Putamen (tissue), 1 donor: ENCODE measurements at places on chromosomes 12 and 14.

DNA sequence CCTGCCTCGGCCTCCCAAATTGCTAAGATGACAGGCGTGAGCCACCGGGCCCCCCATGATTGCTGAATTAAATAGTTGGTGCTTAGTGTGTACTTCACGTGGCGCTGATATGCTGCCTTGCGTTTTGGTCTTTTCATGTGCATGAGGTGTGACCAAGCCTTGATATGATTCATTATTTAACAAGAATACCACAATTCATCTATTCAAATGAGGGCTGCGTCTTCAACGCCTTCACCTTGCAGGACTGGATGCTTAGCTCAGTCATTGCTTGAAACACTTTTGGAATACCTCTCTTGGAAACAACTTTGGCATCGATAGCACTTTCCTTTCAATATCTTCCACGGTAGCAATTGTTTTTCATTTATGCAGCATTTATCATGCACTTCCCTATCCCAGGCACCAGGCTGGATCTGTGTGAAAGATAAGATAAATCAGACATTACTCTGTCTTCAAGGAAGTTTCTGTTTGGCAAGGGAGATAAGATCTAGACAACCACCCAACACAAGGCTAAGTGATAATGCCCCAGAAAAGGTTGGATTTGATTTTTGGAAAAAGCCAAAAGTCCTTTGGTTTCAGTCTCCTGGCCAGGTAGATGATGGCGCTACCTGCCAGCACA, 1.3 kb upstream of the TEAD4 start:
- DNase-seq: no peak

DNA sequence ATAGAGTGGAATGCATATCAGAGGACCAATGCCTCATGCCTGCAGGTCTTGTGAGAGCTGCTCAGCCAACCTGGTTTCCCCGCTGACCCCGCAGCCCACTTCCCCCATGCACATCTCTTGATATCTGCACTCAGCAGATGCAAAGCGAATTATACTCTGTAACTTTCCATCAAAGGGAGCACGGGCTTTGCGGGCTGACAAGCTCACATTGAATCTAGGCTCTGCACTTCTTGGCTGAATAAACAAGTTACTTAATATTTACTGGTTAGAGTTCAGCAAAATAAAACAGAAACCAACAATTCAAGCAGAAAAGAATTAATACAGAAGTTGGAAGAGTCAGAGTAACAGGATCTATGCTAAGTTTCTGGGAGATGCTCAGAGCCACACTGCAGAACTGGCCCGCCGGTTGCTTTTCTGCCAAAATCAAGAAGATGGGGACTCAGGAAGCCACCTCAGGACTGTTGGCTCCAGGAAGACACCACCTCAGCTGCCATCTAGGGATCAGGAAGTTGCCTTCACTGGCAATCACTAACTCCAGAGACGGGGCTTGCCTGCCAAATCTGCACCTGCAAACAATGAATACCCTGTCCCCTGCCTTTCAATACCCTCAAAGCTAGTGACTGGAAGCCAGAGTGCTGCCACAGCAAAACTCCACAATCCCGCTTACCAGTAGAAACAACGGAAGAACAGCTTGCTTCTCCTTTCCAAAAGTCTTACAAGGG, 46.5 kb downstream of the NR1H4 start:
- no peak for DNase-seq

- no peak for DNase-seq
Observed at GRCh38 chr14:49019467-49020115, 566.6 kb downstream of the RPS29 start.

GRCh38 chr12:127162307-127162706, 1104.7 kb upstream of the TMEM132C start:
- DNase-seq: no peak

GRCh38 chr14:65957631-65958205, 528.5 kb upstream of the CCDC196 start:
- DNase-seq: no peak

- DNase-seq: no peak
Observed at GRCh38 chr12:66170606-66171005, 810 bp upstream of the TMBIM4 start.

GRCh38 chr12:80217011-80217535, 117.7 kb downstream of the OTOGL start:
- DNase-seq: no peak

DNA sequence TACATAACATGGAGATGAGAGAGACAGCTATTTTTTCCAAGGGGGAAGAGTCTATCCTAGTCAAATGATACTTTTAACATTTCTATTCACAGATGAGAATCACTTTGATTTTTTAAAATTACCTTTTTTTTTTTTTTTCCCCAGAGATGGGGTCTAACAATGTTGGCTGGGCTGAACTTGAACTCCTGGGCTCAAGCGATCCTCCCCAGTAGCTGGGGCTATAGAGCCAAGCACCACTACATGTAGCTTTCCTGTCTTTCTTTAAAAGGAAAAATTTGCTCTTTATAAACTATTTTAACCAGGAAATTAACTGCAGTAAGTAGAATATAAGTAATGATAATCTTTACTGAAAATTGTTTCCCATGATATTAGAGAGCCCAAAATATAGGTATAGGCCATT, 3.3 kb downstream of the PRICKLE1 start:
- no peak for DNase-seq

- no peak for DNase-seq
Observed at GRCh38 chr12:3805077-3805476, 52.2 kb upstream of the CRACR2A start.

DNA sequence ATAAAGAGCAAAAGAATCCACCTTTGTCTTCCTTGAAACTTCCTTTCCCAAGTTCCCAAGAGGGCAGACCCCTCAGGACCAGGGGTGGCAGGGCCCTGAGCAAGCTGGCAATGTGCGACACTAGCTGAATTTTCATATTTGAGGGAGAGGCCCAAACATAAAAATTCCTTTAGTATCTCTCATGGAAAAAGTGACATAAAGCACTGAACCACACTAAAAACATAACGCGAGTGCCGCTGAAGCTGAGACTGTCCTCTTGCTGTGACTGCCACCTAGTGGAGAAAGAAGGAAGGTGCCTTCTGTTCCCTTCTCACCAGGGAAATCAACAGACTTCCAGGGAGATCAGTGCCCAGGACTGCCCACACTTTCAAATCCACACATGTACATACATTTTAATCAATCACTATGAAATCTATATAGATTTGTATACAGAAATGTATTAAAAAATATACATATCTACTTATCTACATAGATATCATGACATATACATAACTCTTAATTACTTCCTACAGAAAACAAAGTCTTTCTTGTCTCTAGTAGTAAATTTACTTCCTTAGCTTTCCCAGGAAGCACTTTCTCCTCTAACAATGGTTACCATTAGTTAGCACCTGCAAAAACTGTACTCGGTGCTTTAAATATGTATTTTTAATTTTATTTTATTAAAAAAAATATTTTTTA, 53.8 kb downstream of the SSH1 start:
- DNase-seq: peak; percentile 81

DNA sequence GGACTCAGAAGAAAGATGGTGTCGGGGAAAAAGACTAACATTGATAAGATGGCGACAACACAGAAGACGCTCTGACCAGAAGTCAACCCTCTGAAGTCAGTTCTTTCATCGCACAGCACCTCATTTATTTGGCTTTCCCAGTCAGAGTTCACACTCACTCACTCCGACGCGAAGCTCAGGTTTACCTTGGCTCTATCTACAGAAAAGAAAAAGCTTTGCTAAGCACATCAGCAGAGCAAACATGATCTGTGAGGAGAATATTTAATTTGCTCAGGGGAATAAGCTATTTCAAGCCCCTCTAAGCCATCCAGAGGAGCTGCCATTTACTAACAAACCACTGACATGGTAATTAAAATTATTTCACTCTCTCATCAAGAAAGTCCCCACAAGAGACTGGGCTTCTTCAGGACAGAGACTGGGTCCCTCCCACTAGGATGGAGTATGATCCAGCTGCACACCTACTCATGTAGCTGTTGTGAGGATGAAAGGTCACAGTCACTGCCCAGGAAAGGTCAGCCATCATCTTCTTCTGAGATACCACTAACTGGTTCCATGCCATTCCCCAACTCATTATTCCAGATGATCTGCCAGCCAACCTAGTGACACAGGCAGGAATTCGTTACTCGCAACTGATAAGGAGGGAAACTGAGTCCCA, 111.4 kb downstream of the TTC7B start:
- DNase-seq: no peak

DNA sequence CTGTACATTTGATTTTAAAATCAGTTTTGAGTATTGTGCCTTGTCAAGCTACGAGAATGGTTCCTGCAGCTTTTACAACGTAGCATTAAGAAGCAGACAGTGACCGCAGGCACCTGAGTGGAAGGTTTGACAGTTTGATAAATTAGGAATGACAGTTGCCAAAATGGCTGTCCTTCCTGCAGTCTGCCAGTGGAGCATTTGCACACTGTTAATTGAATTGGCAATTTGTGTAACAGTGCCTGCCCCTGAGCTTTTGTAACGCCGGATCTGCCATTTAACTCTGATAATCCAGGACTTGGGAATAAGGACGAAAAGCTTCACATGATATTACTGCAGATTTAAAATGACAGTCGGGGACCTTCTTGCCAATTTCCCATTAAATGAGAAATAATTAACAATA, 385.3 kb downstream of the NPAS3 start:
- DNase-seq: no peak

- peak; percentile 13 for DNase-seq
Observed at GRCh38 chr14:72420749-72421474, 473.0 kb downstream of the DPF3 start.

DNA sequence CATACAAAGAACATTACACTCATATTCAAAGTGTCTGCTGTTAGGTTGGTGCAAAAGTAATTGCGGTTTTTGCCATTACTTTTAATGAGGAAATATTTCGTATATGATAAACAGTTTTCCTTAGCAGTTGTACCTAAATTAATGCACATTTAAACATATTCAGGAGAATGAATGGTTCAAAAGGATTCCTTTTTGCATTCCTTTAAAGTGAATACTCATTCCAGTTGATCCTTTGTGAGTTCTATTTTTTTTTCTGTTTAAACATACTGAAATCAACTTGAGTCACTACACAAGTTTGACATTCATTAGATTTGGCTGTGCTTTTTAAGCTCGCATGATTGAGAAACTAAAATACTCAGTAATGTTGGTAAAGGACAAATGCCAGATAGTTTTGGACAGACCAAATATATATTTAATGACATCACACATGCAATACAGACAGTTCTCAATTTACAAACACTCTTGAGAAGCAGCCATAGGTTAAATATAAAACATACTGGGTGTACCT, 13.8 kb upstream of the SLC38A2 start:
- DNase-seq: no peak

GRCh38 chr12:93773122-93773871, 96.1 kb downstream of the CRADD start:
- no peak for DNase-seq

DNA sequence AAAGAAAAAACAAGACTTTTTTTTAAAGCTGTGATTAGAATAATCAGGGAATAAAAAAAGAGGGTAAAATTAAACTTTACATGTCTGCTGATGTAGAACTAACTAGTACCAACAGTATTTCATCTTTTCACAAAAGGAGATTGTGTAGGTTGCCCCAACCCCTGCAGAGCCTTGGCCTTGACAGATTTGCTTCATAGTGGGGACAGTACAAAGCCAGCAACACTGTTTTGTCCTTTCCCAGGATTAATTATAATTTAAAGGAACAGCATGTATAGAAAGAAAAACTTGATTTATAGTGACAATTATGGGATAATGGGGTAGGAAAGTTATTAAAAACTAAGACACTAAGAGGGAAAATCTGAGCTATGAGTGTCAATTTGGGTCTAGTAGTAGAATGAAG, 604.0 kb downstream of the GALC start:
- DNase-seq: no peak

DNA sequence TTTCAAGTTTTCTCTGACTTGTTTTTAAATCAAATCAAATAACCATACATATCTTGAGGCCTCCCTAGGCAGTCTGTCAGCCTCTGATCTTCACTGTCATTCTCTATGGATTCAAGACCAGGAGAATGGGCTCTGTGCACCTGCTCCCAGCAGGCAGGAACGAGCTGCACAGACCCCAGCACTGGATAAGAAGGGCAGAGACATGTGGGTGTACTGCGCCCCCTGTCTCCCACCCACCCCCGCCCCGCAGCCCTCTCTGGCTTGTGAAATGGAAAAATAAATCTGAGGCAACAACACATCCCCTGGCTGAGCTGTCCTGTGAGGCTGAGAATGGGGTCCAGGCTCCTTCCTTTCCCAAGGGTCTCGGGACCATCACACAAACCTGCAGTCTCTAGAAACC, 26.3 kb downstream of the CLMN start:
- no peak for DNase-seq

GRCh38 chr14:28870033-28870564, 103.5 kb downstream of the FOXG1 start:
- DNase-seq: no peak

GRCh38 chr14:105471297-105471821, 3.3 kb upstream of the CRIP2 start:
- DNase-seq: peak; percentile 69

DNA sequence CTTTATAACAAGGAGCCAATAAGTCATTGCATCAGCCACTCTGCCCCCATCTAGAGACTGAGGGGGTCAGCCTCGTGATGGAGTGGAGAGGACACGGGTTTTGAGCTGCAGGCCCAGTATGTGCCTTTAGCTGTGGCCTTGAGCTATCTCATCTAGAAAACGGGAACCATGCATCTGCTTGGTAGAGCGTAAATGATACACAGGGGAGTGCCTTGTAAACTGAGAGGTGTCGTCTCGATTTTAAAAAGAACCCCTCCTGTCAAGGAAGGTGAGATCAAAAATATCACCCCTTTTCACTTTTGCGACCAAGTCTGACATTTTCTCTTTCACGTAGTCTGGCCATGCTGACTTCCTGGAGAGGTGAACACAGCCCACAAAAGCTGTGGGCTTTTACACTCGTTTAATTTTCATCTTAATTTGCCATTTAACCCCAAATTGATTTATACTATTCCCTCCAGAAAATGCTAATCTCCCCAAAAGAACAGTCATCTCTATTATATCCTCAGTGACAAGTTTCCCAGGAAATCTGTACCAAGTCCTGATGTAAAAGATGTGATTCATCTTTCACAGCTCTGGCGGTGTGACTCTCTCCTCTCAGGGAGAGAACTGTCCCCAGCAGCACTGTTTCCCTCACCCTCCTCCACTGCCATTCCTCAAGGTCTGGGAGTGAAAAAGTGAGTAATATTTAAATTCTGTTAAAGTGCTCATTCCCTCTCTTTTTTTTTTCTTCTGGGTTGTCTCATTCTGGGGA, 30.6 kb downstream of the VCPKMT start:
- no peak for DNase-seq

- no peak for DNase-seq
Observed at GRCh38 chr12:13375583-13376345, 179.2 kb downstream of the EMP1 start.

- DNase-seq: no peak
Observed at GRCh38 chr12:105945880-105946279, 192.9 kb downstream of the NUAK1 start.

GRCh38 chr12:55686366-55687010, 21.2 kb downstream of the ITGA7 start:
- DNase-seq: no peak
